ENCODE measurements at places on chromosomes 4 and X.

GRCh38 chr4:67101612-67102011, 443.7 kb downstream of the CENPC start:
- no peak for DNase-seq

- no peak for DNase-seq
Observed at GRCh38 chr4:91838181-91838861, 465.4 kb upstream of the GRID2 start.

DNA sequence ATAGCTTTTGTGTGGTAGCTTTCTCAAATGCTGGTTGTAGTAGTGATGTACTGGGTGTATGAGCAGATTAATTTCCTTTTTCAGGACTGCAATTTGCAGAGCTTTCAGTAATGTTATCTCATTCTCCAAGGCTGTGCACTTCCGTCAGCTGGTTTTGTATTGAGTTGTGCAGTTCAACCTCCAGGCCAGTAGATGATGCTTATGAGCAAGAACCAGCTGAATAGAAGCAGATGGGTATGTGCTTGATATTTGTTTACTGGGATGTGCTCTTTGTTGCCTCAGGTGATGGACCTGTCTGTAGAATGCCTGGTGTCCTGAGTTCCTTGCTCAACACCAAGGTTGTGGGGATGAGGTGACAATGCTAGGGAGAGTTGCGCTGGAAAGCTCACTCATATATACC, 462.8 kb downstream of the PCDH18 start:
- DNase-seq = no peak

- DNase-seq = peak; percentile 35
Observed at GRCh38 chrX:153766098-153766817, 2.2 kb downstream of the PLXNB3 start.

GRCh38 chr4:96315815-96316214, 475.9 kb downstream of the PDHA2 start:
- no peak for DNase-seq

GRCh38 chr4:152693871-152694270, 14.1 kb upstream of the TMEM154 start:
- no peak for DNase-seq

- peak; percentile 71 for DNase-seq
Observed at GRCh38 chr4:73222466-73223257, 35.9 kb downstream of the ANKRD17 start.

- no peak for DNase-seq
Observed at GRCh38 chr4:136803433-136803832, 728.9 kb downstream of the PCDH18 start.

- DNase-seq = no peak
Observed at GRCh38 chr4:153523941-153524386, 57.8 kb downstream of the TMEM131L start.

GRCh38 chr4:89245459-89245858, 62.1 kb downstream of the GPRIN3 start:
- no peak for DNase-seq

- no peak for DNase-seq
Observed at GRCh38 chr4:40099010-40099409, 42.4 kb downstream of the N4BP2 start.

- no peak for DNase-seq
Observed at GRCh38 chrX:18010253-18010652, 149.2 kb upstream of the RAI2 start.

- DNase-seq = no peak
Observed at GRCh38 chr4:3760841-3761240, 5.3 kb upstream of the ADRA2C start.

- no peak for DNase-seq
Observed at GRCh38 chr4:29142708-29143107, 1577.5 kb upstream of the PCDH7 start.

DNA sequence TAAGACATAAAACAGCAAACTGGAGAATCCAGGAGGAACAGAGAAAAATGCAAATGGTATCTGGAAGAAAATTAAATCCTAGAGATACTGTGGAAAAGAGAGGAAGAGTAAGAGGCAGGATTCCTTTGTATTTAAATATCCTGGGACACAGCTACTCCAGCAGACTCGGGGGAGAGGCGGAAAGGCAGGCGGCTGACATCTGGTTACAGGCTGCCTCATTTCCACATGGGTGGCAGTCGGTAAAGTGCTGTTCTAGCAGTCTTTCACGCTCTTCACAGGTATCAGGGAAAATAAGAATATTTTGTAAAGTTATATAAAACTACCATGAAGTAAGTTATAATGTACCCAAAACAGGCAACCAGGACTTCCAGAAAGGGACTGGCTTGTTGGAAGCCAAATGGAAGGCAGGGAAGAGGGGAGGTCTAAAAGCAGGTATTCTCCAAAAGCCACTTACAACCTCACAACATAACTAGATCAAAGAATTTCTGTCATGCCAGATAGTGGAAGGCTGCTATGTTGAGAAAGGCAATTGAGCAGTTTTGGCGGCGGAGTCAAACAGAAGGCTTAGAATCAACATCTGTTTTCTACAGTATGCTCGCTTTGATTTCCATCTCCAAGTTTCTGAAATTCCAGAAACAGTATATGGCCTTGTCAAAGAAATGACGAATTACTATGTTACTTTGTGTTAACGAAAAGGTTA, 1.3 kb upstream of the TIGD2 start:
- no peak for DNase-seq

DNA sequence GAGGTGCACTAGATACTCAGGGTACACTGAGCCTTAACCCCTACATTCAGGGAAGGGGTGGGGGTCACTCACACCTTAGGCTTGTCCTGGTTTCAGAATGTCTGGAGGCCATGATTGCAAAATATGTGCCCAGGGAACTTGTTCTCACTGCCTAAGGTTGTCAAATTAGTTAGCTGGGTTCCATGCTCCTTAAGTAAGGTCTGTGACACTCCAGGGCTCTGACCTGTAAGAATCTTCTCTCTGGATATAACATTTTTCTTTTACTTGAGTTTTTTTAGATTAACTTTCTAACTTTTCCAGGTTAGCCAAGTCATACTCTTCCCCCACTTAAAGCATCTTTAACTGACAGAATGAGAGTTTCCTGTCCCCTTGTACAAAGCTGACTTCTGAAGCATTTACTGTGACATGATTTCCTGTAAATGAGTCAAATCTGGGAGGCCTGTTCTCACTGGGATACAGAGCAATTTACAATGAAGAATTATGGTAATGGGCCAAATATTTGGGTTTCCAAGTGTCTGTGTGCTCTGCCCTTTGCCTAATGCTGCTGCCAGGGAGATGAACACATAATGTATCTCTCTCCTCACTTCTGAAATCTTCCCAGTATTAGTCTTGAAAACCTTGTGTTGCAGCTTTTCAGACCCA, 101.7 kb downstream of the GATB start:
- DNase-seq = no peak

GRCh38 chr4:113290666-113291065, 241.2 kb downstream of the ANK2 start:
- DNase-seq = no peak

DNA sequence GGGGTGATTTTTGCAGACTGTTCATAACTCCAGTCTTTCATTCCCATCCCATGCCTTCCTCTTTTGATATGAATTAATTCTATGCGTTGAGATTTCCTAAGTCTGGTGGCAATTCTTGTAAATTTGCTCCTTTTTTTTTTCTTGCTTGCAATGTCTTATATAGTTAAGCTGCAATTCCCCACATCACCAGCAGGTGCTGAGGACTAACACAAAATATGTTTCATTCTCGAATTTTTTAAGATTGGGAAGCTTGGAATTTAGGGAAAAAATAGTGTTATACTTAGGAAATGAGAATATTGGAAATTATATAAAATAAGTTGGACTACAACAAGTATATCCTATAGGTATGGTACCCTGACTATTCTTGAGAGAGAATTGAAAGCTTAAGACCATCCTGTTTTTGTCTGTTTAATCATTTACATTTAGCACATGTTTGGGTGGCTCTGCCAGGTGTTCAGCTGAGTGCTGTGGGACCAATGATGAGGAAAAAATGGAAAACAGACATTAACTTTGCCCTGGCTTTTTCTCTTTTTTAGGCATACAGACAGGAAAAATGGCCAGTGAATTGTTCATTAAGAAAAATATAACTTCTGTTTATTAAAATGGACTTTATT, 30.2 kb downstream of the AFF2 start:
- DNase-seq = peak; percentile 21

DNA sequence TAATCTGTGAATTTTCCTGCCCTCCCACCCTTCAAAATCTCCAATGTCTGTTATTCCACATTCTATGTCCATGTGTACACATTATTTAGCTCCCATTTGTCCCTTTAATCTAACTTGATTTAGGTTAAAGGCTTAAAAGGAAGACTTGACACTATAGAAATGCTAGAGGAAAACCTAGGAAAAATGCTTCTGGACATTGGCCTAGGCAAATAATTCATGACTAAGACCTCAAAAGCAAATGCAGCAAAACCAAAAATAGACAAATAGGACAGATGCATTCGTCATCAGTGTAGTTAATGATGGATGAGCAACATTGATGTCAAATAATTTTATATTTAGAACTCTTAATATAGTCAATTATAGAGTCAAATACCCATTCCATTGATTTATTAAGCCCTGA, 36.9 kb downstream of the INTU start:
- DNase-seq = no peak

DNA sequence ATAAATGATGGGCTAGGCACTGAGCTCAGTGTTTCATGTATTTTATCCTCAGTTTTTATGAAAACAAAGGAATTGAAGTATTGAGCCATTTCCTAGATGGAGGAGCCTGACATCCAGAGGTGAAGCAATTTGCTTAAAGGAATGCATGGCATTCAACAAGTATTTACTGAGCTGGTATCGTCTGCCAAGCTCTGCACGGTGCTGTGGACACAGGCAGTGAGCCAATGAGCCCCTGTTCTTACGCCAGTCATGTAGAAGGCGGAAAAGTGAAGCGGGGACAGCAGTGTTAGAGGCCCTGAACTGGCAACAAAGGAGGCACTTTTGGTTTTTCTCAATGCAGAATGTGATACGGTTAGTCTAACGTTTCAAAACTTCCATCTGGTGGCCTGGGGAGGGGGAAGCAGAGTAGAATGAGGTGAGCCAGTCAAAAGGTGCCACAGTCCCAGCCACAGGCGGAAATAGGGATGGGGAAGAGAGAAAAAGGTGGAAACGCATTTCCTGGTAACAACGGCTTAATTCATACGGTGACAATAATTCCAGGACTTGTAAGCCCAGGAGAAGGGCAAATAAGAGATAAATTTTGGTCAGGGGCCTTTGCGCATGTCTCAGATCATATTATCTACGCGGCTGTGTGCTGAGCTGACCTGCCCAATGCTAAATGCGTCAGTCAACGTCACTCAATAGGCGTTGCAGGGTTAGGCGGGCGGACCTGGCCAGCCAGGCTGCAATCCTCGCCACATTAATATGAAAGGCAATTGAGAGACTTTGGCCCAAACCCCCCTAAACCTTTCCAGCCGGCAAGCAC, 133.9 kb downstream of the AFAP1 start:
- DNase-seq = no peak

- no peak for DNase-seq
Observed at GRCh38 chrX:13266641-13267345, 53.1 kb downstream of the ATXN3L start.

- DNase-seq = no peak
Observed at GRCh38 chr4:76589402-76589801, 154.4 kb downstream of the SHROOM3 start.

- no peak for DNase-seq
Observed at GRCh38 chrX:15663439-15663838, 1.2 kb downstream of the CLTRN start.

- DNase-seq = no peak
Observed at GRCh38 chr4:6770581-6771228, 11.8 kb upstream of the KIAA0232 start.

GRCh38 chr4:7741946-7742806, 197.5 kb downstream of the AFAP1 start:
- DNase-seq = no peak

GRCh38 chr4:23660865-23661264, 229.0 kb downstream of the PPARGC1A start:
- no peak for DNase-seq

DNA sequence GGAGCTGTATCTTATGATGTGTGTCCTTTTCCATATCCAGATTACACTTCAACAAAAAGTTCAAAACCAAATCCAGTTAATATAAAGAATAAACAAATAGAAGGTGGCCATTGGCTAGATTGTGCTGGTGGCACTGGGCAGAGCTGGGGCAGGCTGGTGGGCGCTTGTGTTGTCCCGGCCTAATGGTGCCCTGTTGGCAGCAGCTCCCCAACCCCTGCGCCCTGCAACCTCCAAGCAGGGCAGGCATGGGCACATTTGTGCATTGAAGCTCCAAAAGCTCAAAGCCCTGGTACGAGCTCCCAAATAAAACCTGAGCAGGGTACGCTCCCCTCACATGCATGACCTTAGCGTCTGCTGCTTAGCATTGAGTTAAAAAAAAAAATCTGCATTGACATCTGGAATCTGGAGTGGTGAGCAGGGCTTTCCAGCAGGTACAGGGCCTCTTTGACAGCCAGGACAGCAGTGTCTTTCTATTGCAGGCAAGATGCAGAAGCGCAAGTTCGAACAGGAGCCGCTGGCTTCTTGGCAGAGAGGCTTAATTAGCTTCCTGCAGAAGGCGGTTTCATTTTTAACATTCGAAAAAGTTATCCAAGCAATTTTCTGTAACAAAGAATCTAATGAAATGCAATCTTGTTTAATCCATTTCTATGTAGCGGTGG, 25.9 kb upstream of the NYX start:
- DNase-seq = peak; percentile 22

DNA sequence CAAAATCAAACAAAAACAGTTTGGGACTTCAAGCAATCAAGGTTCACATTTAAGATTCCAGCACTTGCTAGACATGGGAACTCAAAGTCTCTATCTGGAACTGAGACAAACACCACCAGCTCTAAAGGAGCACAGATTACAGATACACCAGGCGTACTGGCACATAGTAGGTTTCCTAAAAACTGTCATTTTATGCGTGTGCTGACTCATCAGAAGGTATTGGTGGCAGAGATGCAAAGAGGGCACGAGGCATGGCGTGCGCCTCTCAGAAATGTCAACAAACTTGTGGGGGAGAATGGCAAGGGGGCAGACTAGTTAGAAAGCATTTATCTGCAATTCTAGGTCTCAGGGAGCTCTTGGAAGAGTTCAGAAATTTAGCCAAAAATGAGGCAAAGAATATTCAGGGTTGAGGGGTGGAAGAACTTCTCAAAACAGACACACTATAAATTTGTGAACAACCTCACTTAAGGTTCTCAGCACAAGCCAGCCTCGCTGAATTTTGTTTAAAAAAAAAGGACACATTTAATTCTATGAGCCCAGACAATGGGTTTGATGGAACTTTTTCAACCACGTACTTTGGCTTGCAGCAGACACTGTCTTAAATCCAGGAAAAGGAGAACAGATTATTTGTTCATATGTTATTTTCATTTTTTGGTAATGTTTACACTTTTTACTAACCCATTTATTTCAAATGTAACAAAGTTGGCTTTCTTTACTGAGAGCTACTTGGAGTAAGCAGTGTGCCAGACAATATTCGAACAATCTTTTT, 100.0 kb downstream of the SHISA3 start:
- DNase-seq = no peak

GRCh38 chrX:118943102-118943501, 31.3 kb upstream of the LONRF3 start:
- no peak for DNase-seq

DNA sequence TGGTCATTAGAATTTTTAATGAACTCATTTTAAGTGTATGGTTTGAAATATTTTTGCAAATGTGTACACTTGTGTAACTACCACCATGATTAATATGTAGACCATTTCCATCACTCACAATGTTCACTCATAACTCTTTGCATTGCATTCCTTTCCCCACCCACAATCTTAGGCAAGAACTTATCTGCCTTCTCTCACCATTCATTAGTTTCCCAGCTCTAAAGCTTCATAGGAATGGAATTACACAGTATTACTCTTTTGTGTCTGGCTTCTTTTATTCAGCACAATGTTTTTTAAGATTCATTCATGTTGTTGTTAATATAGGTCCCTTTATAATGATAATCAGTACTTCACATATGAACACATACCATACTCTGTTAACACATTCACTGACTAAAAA, 106.1 kb downstream of the ARAP2 start:
- no peak for DNase-seq
